Effector CD4-positive, alpha-beta T cell (primary cell): ENCODE measurements at places on chromosomes 7 and 10.

DNA sequence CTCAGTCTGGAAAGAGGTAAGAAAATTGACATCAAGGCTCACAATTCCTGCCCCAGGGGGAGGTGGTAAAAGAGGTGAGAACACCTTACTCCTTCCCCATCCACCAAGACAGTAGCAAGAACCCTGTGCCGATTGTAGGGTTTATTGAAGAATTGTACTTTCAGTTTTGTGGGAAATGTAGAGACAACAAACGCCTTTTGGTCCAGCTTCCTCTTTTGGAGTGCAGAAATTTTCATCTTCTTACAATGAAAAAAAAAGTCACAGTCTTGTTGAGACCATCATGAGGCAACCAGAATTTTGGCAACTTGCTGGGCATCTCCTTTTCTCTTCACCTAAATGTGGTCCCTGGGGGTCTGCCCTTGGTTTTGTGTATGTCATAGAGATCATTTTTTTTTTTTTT is 217.7 kb downstream of the TMEM178B start:
- no peak for DNase-seq

- DNase-seq = no peak
Measured at GRCh38 chr10:80172896-80173295, 32.4 kb downstream of the ANXA11 start.

- DNase-seq = no peak
Measured at GRCh38 chr7:93039786-93040185, 78.0 kb downstream of the SAMD9 start.

- DNase-seq = no peak
Measured at GRCh38 chr10:126110489-126111180, 214.3 kb downstream of the FANK1 start.

GRCh38 chr7:157700231-157701005 is 363.6 kb downstream of the DNAJB6 start:
- DNase-seq = no peak

- no peak for DNase-seq
Measured at GRCh38 chr10:70212879-70213278, 20.4 kb downstream of the PPA1 start.

GRCh38 chr7:80078159-80078731 is 56.4 kb upstream of the GNAI1 start:
- DNase-seq = no peak

GRCh38 chr10:72796042-72796441 is 97.5 kb upstream of the OIT3 start:
- DNase-seq = no peak

GRCh38 chr7:152871678-152872060 is 112.1 kb downstream of the ACTR3B start:
- DNase-seq = no peak

- no peak for DNase-seq
Measured at GRCh38 chr7:50565559-50565916, 333 bp upstream of the DDC start.

DNA sequence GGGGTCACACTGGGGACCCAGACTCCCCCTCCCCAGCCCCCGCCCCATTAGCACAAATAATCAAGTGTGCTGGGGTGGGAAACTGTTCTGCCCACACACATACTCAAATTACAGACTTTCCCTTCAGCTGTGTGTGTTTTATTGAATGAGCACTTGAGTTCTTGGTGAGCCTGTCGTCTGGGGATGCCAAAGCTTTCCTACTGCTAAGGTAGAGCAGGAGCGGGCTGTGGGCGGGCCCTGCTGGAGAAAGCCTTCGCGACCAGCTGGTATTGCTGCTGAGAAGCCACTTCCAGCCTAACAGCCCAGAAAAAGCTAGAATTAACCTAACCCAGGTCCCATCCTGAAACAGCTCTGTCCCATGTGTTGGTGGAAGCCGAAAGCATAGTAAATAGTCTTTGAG is 87.0 kb upstream of the KMT2E start:
- no peak for DNase-seq

- no peak for DNase-seq
Measured at GRCh38 chr7:100835903-100836811, 8.8 kb upstream of the EPHB4 start.

- no peak for DNase-seq
Measured at GRCh38 chr10:59880971-59881510, 25.3 kb downstream of the CCDC6 start.

- peak; percentile 64 for DNase-seq
Measured at GRCh38 chr10:28533571-28534304, 820 bp downstream of the WAC start.

DNA sequence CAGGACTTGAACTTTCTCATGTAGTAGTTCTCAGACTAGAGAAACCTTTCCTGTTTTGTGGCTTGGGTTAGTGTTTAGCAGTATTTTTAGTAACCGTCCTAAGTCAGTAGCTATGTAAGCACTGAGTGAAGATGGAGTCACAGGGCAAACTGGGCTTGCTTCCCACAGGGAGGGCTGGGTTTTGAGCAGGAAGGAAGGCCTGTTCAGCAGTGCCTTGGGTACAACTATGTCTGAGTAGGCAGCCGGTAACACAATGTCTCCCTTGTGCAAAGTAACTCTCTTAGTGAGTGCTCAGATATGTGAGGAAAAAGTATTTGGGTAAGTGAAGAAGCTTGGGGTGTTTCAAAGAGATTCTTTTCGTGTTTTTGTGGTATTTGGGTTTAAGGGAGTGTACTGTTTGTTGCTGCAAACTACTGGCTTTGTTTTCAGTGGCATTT is 96.4 kb downstream of the CCSER2 start:
- no peak for DNase-seq

DNA sequence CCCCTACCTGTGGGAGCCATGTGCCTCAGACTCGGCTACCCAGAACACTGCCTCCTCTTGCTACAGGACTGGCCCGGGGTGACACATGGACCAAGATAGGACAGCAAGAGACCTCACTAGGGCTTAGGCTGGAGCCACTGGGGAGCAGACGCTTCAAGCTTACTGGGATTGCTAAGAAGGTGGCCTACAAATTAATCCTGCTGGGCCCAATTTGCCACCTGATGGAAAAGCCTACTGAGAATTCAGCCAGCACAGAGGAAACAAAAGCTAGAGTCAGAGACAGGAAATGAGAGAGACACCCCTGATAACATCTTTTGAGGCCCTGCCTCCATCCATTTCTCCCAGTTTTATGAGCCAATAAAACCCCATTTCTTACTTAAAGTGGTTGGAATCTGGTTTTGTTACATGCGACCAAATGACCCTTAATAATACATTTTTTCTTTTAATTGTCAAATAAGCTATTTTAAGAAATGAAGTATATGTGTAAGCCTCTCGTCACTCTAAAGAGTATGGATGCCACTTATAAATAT is 282.1 kb downstream of the CXCL12 start:
- no peak for DNase-seq

GRCh38 chr7:129210256-129210988 is 14.4 kb upstream of the AHCYL2 start:
- peak; percentile 42 for DNase-seq

DNA sequence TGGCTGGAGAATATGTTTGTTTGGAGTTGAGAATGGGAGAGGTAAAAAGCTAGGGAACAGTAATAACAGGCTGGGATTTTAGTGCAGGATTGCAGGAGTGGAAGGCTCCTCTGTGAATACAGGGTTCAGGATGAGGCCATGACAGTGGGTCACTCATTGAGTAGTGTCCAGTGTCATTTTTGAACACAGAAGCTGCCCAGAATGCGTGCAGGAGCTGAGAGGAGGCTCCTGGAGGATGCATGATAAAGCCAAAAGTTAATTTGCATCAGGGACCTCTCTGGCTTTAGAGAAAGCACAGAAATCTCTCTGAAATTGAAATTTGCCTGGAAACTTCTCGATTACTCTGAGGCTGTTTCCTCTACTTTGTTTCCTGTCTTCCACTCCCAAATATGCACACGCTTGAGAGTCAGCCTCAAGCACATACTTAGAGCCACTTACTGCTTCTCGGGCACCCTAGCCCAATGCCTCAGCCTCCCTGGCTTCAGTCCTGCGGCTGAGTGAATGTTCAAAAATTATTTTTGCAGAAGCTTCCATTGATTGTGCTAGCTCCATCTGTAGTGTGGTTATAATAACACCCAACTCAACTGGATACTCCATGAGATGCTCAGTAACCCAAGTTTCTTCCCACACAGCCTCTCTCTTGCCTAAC is 1.8 kb upstream of the GALNT17 start:
- DNase-seq = no peak

- DNase-seq = no peak
Measured at GRCh38 chr10:68082872-68083271, 7.8 kb upstream of the HERC4 start.

DNA sequence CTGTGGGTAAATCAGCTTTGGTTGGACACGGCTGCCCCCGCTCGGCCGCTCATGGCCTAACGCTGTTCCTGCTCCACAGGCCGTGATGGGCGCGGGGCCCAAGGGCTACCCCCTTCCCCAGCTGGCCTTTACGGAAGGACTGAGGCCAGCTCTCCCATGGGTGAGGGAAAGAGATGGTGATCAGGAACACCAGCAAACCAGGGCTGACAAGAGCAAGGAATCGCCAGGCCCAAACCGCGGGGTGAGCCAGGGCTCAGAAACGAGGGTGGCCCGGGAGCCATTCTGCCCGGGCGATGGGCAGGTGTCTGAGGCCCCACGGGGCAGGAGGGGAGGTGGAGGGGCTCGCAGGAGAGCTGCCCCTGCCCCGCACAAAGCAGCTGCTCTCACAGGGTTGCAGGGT is 26.6 kb downstream of the GPER1 start:
- DNase-seq = no peak

DNA sequence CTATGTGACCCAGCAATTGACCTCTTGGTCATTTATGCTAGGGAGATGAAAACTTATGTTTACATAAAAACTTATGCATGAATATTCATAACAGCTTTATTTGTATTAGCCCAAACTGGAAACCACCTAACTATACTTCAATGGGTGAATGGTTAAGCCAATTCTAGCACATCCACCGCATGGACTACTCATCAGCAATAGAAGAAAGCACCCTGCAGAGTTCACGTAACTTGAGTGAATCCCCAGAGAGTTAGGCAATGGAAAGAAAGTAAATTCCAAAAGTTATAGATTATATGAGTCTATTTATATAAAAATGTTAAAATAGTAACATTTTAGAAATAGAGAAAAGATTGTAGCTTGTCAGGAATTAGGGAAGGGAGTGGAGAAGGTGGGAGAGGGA is 60.2 kb upstream of the NRG3 start:
- no peak for DNase-seq

DNA sequence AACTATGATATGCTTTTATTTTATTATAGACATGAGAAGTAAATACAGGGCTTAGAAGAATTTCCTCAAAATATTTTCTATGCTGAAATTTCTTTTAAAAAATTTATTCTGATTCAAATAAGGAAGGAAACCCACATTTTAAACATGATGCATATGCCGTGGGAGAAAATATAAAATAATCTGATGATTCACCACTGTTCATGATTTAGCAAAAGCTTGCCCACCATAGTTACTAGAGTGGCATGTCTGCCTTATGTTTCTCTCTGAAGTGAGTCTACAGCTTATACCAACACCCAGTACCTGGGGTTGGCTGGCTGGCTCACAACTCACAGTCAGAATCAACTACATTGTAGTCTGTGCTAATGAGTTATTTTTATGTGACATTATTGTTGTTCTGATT is 102.0 kb downstream of the GNAI1 start:
- no peak for DNase-seq

DNA sequence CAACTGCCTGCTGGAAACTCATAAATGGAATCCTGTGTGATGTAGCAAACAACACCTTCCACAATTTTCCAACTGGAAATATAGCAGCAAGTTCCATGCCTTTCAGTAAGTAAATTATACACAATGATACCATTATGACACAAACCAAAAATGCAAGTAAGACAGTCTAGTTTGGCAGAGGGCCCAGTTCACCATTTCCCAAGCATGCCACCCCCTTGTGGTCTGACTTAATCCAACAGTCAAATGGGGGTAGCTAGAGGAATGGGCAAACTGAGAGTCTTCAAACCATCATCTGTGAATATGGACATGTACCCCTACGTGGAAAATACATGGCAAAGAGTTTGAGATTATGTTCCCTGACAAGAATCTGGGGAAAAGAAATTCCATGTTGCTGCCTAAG is 137.6 kb upstream of the VWC2 start:
- no peak for DNase-seq

- no peak for DNase-seq
Measured at GRCh38 chr7:140060243-140060630, 2.5 kb downstream of the PARP12 start.

GRCh38 chr10:49383853-49384252 is 12.0 kb downstream of the DRGX start:
- no peak for DNase-seq

GRCh38 chr7:138903859-138904435 is 77.2 kb downstream of the KIAA1549 start:
- no peak for DNase-seq

- DNase-seq = no peak
Measured at GRCh38 chr10:24879861-24880260, 72.5 kb downstream of the PRTFDC1 start.

- no peak for DNase-seq
Measured at GRCh38 chr10:87596351-87596750, 63.3 kb upstream of the PAPSS2 start.

DNA sequence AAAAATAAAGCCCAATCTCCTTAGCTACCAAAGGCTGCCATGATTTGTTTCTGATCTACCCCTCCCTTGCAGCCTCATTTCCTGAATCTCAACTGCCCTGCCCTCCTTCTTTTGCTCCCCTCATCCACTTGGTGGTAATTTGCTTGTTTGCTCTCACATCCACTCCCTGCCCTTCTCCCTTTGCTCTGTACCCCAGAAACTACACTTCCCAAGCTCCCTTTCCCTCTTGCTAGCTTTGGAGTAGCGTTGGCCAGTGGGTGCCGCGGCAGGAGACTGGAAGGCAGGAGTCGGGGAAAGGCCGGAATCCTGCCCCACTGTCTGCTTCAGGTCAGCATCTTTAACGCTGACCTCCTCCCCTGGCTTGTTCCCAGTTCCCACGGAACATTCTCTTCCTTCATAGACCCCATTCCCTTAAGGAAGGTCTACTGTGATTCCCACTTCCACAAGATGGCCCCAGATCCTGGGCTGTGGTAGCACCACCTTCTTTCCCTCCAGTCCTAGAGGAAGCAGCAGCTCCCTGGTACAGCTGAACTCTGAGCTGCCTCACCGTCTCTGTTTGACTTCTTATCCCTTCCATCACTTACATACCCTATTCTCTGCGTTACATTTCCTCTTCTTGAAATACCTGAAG is 79.1 kb downstream of the PIK3CG start:
- no peak for DNase-seq

DNA sequence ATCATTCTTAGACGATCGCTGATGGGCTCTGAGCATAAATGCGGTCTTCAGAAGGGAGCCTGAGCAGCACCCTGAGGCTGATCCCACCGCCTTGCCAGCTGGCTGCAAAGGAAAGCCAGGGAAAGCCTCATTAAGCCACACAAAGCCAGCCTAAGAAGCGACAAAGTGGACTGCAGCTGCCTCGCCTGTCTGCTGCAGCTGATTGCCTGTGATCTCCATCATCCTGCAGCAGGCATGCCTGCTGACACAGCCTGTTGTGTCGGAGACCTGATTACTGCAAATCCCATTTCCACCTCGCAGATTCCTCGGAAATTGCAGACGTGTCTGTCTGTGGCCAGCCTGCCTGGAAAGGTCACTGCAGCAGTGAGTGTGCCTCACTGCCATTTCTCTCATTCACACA is 1087.0 kb upstream of the AUTS2 start:
- DNase-seq = no peak

- DNase-seq = no peak
Measured at GRCh38 chr7:3753868-3754267, 452.8 kb downstream of the SDK1 start.
